Stimulated activated CD4-positive, alpha-beta T cell treated with anti-CD3 and anti-CD28 coated beads, Interleukin-15, amount 100 ng/mL, for 1 hour (primary cell): ENCODE measurements at places on chromosomes 5 and 9.

DNA sequence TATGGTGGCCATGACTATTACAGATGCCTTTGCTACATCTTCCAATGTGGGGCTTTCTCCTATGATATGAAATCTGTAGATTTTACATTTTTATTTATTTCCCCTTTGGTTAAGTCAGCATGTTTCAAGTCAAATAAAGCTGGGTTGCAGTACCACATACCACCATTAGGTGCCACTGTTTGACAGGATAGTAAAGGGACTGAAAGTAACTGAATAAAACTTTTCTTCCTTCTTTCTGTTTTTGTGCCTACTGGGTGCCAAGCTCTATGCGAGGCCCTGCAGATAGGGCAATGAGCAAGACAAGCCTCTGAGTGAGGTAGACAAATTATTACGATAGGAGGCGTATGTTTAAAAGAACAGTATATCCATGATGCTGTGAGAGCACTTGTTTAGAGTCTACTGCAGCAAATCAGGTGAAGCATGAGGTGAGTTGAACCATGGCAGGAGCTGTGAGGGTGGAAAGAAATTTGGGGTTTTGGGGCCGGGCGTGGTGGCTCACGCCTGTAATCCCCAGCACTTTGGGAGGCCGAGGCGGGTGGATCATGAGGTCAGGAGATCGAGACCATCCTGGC is 64.8 kb downstream of the GDNF start:
- no peak for DNase-seq

DNA sequence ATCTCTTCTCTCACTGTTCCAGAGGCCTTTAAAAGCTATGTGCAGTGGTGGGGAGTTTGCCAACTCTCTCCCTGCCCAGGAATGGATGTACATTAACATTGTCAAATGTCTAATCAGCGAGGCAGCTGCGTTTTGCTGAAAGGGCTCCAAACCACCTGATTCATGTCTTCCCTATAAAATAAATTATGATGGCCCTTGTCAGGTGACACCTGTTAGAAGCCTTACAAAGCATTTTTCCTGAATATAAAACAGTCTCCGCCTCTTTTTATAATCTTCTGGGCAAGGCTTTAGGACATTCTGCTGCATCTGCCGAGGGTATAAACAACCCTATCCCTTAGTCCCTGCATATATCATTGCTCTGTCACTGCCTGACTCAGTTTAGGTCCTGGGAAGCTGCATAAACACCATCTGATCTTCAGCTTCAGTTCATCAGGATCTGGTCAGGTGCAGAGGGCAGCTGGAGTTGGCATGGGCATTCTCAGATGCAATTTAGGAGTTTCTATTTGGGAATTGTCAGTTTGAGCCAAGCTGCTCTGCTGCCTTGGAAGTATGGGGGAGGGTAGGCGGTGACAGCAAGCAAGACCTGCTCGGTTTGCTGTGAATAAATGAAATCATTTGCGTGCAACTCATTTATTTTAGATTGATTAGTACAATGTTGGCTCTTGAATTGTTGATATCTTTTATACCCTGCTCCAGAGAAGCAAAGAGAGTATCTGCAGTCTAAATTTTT is 103.5 kb downstream of the ACER2 start:
- DNase-seq, result no peak

GRCh38 chr5:111930905-111931461 is 174.0 kb upstream of the NREP start:
- DNase-seq, result no peak

GRCh38 chr5:67265951-67266350 is 69.4 kb upstream of the CD180 start:
- no peak for DNase-seq

GRCh38 chr5:179211068-179211467 is 134.2 kb downstream of the ADAMTS2 start:
- no peak for DNase-seq

- DNase-seq, result no peak
These were observed 25.6 kb downstream of the FYB1 start for GRCh38 chr5:39193553-39194465.

DNA sequence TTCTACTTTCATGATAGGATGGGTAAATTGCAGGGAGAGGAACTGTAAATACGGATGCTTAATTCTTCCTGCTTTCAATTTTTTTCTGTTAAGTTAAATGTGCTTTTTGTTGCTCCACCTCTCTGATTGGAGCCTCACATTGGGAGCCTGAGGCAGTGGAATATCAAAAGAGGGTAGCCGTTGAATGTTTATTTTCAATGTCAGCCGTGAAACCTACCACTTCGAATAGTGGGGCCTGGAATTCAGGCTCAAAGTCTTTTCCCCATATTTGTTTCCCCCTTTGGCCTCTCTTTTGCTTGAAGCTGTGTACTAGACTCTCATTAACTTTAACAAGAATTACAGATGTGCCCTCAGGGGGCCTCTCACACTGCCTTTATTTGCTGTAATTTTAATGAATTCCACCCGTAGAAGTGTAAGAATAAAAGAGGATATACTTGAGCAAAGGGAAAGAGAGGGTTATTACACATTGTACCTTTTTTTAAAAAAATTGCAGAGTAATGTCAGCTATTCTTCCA is 29.0 kb downstream of the PSAT1 start:
- DNase-seq, result no peak

GRCh38 chr9:126320158-126320922 is 6.3 kb upstream of the MVB12B start:
- no peak for DNase-seq

DNA sequence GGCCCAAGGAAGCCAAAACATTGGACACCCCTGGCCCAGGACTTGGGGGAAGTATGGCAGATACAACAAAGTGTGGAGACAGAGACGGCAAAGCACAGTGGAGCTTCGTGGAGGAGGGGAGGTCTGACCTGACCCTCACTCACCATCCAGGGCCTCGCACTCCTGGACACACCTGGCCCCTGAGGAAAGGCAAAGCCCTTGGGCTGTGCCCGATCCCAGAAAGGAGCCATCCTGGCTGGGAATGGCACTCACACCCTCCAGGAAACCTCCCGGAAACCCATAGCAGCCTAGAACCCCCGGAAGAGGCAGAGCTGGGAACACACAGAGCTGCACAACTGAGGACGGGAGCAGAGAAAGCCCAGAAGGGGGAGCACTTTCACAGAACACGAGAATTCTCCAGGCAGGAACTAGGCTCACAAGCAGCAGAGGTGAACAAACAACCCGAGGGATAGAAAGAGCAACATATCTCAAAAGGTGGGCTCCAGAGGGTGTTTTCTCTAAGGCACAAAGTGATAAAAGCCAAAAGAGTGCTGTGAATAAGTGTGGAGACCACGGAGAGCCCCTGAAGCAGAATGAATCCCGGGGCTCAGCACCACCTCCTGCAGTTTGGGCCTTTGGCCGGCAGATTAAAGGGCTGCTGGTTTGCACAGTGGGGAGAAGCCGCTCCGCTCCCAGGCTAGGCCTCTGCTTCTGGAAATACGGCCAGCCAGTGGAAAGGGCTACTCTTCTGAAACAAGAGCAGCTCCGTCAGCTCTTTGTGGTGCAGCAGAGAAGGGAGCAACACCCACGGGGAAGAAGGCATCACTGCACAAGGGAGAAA is 108.2 kb downstream of the UBE2R2 start:
- DNase-seq, result no peak

- no peak for DNase-seq
These were observed 15.4 kb downstream of the HAUS6 start for GRCh38 chr9:19087106-19088000.

- no peak for DNase-seq
These were observed 17.8 kb downstream of the NOTCH1 start for GRCh38 chr9:136527721-136528710.

DNA sequence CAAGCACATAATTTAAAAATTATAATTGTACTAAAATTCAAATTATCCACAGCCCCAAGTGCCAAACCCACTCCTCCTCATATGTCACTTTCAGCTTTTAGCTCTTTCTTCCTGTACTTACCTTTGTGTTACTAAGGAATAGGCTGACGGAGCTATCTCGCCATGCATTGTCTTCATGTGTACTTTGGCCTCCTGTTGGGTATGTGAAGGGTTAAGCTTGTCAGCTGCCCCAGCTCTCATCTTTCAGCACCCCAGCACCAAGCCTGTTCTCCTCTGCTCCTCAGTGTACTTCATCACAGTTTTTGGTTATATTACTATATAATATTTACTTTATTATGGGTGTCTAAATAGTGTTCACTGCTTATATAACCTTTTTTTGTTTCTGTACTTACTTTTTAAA is 46.2 kb downstream of the OSTF1 start:
- no peak for DNase-seq
